ENCODE measurements at places on chromosomes 1 and 21.
A peak's percentile ranks its signal among the peaks of the same experiment; 100 is the strongest.

DNA sequence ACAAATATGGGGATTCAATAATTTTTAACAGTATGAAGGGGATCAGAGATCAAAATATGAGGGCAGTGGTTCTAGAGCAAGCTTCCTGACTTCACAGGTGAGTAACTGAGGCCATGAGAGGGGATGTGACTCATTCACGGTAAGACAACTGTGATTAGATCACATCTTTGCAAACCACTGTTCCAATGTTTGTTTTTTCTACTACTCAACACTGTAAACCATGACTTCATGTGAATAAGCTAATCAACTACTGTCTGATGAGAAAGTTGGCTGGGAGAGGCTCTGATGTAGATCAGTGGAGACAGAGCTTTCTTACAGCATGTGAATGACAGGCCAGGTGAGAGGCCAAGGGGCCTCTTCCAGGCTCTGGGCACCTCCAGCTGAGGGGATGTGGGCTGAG is 84.7 kb downstream of the BRINP2 start:
- peak; percentile 48 for DNase-seq

GRCh38 chr1:118223426-118223825 is 38.4 kb upstream of the SPAG17 start:
- peak; percentile 27 for DNase-seq

- peak; percentile 44 for DNase-seq
Observed at GRCh38 chr1:244653439-244654107, 647 bp downstream of the DESI2 start.

DNA sequence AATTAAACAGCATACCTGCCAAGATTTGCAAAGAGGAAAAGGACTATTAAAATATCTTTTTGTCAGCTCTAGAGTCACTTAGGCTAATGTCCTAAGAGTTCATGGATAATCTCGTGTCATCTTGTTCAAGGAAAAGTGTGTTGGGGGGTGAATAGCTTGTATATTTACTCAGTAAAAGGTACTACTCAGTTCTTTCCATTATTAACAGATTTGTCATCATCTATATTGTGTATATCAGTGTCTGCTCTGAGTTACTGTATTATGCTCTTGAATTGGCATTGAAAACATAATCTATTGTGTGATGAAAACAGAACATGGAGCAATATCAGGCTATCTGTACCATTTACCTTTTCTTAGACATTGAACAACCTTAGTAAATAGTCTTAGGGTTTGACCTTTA is 41.9 kb downstream of the SMG7 start:
- DNase-seq: peak; percentile 57

GRCh38 chr1:43275826-43276620 is 6.2 kb downstream of the TMEM125 start:
- no peak for DNase-seq

Measured in ELR (cell line).